Activated CD4-positive, CD25-positive, alpha-beta regulatory T cell treated with anti-CD3 and anti-CD28 coated beads, Interleukin-2, amount 50 U/mL, for 24 hours (primary cell): ENCODE measurements at places on chromosomes 11 and 22.

GRCh38 chr22:16970446-16970845 lies 37.6 kb downstream of the GAB4 start:
- no peak for ATAC-seq

DNA sequence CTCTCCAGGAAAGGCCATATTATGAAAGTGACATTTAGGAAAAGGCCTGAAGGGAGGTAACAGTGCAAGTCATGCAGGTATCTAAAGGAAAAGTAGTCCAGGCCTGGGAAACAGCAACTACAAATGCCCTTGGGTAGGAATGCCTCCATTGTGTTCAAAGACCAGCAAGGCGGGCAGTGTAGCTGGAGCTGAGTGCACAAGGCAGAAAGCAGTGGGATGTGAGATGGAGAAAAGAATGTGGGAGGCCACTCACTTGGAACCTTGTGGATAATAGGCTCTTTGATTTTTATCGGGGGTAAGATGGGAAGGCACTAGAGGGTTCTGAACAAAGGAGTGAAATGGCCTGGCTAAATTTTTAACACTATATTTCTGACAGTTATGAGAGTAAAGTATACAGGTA lies 188.6 kb downstream of the PGR start:
- no peak for ATAC-seq

GRCh38 chr11:9711454-9712307 lies 47.8 kb downstream of the SWAP70 start:
- no peak for ATAC-seq

DNA sequence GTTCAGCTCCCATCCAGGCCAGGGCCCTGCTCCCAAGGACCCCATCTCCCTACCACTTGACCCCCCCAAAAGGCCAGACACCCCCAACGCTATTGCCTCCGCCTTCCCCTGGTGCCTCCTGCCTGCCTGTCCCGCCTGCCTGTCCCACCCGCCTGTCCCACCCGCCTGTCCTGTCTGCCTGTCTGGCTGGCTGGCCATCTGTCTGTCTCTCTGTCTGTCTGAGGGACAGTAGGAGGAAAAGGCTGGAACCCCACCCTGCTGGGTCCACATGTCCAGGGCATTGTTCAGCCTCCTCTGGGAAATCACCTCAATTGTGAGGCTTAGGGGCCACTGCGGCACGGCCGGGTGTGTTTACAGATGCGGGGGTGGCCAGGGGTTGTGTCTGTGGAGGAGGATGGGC lies 25.3 kb upstream of the CBX7 start:
- ATAC-seq: no peak

GRCh38 chr11:5246772-5247471 lies 2.7 kb downstream of the HBG1 start:
- ATAC-seq: no peak
